ENCODE measurements at places on chromosomes 7 and 10. TPM values are rescaled to one million over a fixed set of nuclear protein-coding genes. Genes with fewer than 3 reads are reported as not detected.

CYP3A4 gene
- not detected for total RNA-seq

TFEC gene
- total RNA-seq = 3.3 TPM

IFT22 gene
- total RNA-seq = 25.9 TPM

OR13A1 gene
- not detected for total RNA-seq

MBLAC1 gene
- total RNA-seq = 9.0 TPM

LRIT2 gene
- not detected for total RNA-seq

OPTN gene
- total RNA-seq = 81.5 TPM

TMEM229A gene
- total RNA-seq = 0.63 TPM

C7orf33 gene
- total RNA-seq = not detected

PPIF gene
- total RNA-seq = 16.6 TPM

SLC18A3 gene
- not detected for total RNA-seq

CALCR gene
- total RNA-seq = 0.66 TPM

TMEM176B gene
- 33.9 TPM for total RNA-seq

INSYN2A gene
- total RNA-seq = 0.30 TPM

RAPGEF5 gene
- 75.3 TPM for total RNA-seq

KLF14 gene
- 1.5 TPM for total RNA-seq

DLX6 gene
- not detected for total RNA-seq

TDRD1 gene
- total RNA-seq = not detected

EMX2 gene
- total RNA-seq = 1.5 TPM

PLA2G12B gene
- total RNA-seq = not detected

DOCK1 gene
- total RNA-seq = 57.3 TPM

NRG3 gene
- total RNA-seq = 1.1 TPM

VTI1A gene
- total RNA-seq = 96.5 TPM

TRIL gene
- 2.4 TPM for total RNA-seq

CTAGE6 gene
- total RNA-seq = 2.0 TPM

SLC18A2 gene
- total RNA-seq = not detected

ANKRD30A gene
- total RNA-seq = not detected

DNAJB12 gene
- total RNA-seq = 115 TPM

LMTK2 gene
- total RNA-seq = 12.9 TPM

KLLN gene
- total RNA-seq = 0.90 TPM

SORCS1 gene
- total RNA-seq = 85.0 TPM

TRPV5 gene
- not detected for total RNA-seq

SFTPA1 gene
- not detected for total RNA-seq

C10orf105 gene
- total RNA-seq = 0.20 TPM

ANKRD7 gene
- total RNA-seq = 0.84 TPM

SEMA3A gene
- 4.6 TPM for total RNA-seq

KAZALD1 gene
- total RNA-seq = 4.0 TPM

Measured in tibial nerve (tissue), 4 donors.